ENCODE measurements at places on chromosomes 3 and 15.

DNA sequence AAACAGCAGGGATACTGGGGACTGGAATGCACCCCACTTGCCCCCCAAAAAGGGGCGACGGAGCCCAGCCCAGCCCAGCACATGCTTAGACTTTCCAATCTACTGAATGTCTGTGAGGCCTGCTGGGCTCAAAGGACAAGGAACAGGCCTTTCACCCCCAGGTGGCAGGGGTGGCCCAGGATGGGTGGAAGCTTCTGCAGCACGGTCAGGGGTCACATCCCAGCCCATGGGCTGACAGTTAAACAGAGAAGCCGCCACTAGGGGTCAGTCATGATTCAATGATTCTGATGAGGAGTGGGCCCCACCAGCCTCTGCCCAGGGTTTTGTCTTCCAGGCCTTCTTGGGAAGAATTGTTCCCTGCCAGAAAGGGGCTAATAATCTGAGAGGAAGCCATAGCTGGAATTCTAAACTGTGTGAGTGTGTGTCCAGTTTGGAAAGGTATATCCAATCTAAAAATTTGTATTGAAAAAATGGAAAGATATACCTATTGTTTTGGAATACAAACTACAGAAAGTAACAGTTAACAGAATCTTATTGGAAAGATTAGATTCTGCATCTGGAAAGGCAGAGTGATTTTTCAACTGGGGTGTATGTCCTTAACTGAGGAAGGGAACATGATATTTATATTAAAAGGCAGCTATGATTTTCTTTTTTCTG is 2.2 kb downstream of the CHRNB4 start:
- DNase-seq, result peak; percentile 62

GRCh38 chr3:124837730-124838186 is 49.4 kb downstream of the ITGB5 start:
- no peak for DNase-seq

DNA sequence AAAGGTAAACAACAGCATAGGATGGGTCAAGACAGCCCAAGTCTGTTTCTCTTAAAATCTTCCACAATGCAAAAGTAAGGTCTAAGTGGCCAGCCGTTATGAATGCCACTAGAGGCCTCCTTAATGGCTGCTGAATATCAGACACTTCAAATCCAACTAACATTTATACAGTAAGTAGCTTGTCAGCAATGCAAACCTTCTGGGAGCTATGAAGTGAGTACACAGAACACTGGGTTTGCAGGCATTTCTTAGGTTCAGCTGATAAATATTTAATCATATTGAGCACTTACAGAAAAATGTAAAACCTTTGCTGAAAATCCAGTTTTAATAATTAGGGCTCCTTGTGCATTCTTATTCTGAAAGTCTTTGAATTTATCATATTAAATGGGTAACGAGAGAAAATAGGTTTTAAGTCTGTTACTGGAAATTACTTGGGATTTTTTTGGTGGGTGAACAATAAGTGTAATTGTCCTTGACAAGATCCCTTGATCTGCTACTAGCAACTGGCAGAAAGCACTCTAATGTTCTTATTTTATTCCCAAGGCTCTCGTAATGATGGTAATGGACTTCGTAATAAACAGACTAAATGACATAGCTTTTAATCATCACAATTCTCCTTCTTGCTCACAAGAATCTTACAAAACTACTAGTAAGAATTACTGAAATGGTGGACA is 141.7 kb upstream of the GPR149 start:
- DNase-seq, result no peak

- DNase-seq, result no peak
These were observed 45.2 kb downstream of the ADAMTS7 start for GRCh38 chr15:78766041-78766440.

GRCh38 chr15:38624244-38625205 is 59.9 kb upstream of the RASGRP1 start:
- no peak for DNase-seq

GRCh38 chr3:37814547-37814946 is 47.1 kb upstream of the CTDSPL start:
- DNase-seq, result no peak

GRCh38 chr3:58560771-58561311 is 16.4 kb downstream of the FAM107A start:
- no peak for DNase-seq

DNA sequence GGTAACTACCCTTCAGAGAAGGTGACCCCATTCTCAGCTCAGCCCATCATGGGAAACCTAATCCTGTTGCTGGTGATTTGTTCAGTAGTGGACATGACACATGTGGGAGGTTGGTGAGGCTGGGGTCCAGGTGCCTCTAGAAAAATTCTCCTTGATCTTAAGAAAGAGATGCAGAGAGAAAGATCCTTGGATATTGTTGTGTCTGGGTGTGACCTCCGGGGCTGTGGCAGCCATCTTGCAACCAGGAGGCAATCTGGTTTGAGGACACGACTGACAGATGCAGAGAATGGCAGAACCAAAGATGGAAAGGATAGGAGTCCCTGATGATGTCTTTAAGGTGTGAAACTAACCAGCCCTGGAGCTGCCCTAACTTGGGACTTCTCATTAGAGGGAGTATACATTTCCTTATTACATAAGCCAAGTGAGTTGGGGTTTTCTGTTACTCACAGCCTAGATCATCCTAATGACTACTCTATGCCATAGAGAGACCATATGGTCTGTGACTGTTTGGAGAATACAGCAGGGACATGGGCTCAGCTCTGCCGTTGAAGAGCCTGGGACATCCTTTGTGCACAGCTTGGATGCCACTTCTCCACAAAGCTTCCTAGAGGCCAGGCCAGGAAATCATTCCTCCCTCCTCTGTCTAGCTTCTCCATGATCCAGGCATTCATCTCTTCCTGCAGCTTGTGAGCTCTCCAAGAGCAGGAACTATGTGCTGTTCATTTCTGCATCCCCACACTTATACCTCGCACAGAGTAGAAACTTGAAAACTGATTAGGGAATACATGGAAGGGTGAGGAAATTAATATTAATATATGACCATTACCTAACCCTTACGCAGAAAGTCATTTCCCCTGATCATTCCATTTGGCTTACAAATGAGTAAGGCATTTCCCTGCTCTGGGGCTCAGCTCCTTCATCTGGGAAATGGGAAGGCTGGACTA is 45.9 kb downstream of the HRH1 start:
- DNase-seq, result no peak

GRCh38 chr3:124759666-124760401 is 29.6 kb downstream of the UMPS start:
- no peak for DNase-seq

- peak; percentile 7 for DNase-seq
These were observed 69.3 kb downstream of the MYH15 start for GRCh38 chr3:108441071-108441507.

DNA sequence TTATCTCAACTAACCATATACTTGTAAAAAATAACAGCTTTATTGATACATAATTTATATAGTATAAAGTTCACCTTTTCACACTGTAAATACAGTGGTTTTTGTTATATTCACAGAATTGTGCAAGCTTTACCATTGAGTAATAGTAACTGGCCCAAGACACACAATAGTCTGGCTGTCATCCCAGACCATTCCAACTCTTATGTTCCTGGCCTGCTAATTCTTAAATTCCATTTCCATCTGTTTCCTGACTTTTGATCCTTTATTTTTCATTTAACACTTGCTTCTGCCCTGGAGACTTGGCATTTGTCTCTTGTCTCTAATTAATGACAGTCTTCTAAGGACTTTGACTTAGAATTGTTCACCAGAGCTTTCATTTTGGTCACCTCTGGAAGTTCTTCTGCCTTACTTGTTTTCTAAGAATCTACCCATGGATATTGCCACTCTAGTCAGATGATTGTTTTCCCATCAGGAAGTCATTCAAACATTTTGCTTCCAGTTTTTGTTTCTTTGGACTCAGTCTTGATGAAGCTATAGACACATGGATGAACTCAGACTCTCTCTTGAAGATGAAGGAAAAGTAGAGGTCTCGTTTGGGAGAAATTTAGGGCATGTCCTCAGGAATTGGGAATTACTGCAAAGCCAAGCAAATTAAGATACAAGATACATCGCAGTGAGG is 27.2 kb upstream of the PLSCR4 start:
- no peak for DNase-seq

DNA sequence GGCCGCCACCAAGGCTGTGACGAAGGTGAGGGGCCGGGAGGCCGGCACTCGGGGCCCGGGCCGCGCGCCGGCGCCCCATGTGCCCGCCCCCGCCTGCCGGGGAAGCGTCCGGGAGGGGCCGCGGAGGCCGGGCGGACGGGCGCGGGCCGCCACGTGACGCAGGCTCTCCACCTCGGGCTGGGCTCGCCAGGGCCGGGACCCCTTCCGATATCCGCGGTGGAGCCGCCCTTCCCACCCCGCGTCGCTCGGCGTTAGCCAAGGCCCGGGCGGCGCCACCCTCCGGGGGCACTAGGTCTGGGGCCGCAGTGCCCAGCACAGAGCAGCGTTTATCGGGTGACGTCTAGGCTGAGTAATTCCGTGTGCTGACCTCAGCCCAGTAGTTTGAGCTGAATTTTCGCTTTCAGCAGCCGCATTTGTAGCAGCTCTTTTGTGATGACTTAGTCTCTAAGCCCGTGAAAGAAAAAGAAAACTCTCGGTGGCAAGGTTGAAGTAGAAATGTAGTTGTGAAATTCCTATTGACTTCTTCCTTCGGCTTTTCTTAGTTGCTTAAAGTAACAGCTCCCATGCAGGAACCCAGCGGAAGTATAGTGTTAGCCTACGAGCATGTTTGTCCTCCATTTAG is 885 bp downstream of the CDV3 start:
- no peak for DNase-seq

DNA sequence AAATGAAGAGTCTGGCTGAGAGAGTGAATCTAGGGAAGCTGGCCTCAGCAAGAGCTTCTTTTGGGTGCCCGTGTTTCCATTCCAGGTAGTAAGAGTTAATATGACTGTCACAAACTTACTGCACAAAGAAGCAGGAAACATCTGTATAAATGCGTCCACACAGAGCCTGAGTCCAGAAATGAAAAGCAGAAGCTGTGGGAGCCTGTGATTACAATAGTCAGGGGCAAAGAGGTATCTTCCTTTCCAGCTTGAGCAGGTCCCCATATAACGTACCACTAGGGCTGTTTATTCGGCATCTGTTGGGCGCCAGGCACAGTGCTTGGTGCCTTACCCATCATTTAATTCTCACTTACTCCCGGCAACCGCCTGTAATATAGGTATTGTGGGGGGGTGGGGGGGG is 40.5 kb upstream of the B3GNT5 start:
- DNase-seq, result no peak

- DNase-seq, result no peak
These were observed 142.8 kb downstream of the OCA2 start for GRCh38 chr15:27956285-27956684.

GRCh38 chr15:72784456-72784876 is 908 bp upstream of the ADPGK start:
- DNase-seq, result no peak
